T-helper 2 cell (primary cell): ENCODE measurements at places on chromosomes 7 and 10.

GRCh38 chr10:10270126-10271050 is 747.3 kb upstream of the CELF2 start:
- DNase-seq: no peak

GRCh38 chr7:6402041-6402440 is 45.7 kb downstream of the DAGLB start:
- DNase-seq: no peak

DNA sequence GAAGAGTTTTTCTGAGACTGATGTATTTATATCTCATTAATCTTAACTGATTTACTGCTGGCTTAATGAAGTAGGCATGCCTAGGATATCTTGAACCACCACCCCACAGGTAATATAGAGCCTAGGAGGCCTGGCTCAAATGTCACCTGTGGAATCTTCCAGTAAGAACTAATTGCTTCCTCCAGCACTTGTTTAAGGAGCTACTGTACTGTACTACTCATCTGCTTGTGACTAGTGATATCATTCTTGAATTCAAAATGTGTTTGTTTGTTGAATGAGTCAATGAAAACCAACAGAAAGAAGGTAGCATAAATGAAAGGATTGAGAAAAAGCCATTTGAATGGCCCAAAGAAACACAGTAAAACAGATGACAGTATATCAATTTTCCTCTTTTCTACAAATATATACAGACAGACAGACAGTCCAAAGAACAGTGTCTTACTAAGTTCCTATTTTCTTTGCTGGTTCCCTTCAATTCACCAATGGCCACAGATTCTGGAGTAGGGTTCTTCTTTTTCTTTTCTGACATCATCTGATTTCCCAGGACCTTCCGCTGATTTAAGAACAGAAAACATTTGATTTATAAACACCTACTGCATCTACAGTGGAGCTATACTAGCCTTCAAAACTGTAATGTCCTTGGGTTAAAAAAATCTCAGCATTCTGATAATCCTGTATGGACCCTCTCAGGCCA is 43.7 kb upstream of the SLIT1 start:
- DNase-seq: no peak

GRCh38 chr7:28531291-28531690 is 119.0 kb downstream of the CREB5 start:
- no peak for DNase-seq

DNA sequence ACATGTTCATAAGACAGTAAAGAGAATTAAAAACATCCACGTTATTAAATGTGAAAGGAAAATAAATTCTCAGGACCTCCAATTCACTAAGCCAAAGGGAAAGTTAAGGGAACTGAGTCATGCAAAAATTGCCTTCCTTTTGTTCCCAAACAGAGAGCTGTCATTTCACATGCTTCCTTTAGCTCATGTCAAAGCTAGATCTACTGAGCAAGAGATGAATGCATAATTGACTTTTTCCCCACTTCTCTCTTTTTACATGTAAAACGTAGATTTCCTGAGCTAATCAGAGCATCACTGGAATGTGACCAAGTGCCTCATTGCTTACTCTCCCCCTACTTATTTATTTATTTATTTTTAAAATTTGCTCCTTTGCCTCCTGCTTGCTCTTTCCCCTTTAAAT is 129.1 kb upstream of the AMPH start:
- no peak for DNase-seq

- DNase-seq: no peak
Observed at GRCh38 chr7:1859266-1860035, 189.4 kb downstream of the ELFN1 start.

- DNase-seq: no peak
Observed at GRCh38 chr10:91185239-91185875, 35.1 kb upstream of the PCGF5 start.

DNA sequence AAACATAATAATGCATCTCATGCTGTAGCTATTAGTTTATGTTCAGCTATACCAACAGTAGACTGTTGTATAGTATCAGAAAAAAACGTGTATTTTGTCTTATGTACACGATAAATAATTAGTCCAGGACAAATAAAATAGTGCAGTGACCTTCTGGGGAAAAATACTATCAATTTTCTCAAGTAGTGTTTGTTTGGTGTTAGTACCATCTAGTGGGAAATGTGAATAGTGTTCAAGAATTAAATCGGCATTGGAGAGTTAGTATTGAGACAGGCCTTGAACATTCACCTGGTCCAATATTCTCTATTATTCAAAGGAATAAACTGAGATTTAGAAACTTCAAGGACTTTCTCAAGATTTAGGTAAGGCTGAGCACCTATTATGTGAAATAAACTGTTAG is 21.7 kb upstream of the OR2A5 start:
- peak; percentile 1 for DNase-seq

DNA sequence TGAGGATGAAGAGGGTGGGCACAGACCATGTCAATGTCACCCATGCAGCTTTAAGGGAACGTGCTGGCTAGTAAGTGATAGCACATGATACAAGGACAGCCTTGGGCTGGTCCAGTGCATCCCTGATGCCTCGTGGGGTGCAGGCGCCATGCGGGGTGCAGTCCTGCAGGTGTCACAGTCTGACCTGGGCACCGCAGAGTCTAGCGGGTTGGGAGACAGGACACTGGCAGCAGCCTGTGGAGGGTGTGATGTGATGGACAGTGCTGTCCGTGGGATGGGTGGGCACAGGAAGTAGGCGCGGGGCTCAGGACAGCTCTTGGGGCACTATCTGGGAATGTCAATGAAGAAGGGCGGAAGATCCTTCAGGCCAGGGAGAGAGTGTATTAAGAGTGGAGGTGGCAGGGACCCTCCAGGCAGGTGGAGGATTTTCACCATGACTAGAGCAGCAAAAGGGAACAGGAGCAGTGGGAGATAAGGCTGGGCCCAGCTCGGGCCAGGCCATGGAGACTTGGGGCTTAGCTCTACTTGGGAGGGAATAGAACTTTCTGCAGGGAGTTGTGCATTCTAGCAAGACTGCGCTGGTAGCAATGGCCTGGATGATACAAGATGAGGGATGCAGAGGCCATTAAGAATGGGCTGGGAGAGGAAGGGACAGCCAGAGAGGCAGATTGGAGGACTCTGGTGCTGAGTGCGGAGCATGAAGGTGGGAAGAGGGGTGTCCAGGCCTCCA is 122.5 kb downstream of the PTPN20 start:
- no peak for DNase-seq

GRCh38 chr10:7243873-7244272 is 167.0 kb downstream of the SFMBT2 start:
- no peak for DNase-seq

DNA sequence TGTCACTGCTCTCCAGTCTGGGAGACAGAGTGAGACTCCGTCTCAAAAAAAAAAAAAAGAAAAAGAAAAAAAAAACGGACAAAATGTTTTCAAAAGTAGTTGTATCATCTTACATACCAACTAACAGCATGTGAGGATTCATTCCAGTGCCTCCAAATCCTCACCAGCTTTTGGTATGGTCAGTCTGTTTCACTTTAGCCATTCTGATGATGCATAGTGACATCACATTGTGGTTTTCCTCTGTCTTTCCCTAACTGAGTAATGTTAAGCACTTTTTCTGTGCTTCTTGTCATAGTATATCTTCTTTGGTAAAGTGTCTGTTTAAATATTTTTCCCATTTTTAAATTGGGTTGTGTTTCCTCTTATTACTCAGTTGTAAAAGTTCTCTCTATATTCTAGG is 251.4 kb upstream of the CTBP2 start:
- no peak for DNase-seq

GRCh38 chr10:87974769-87975168 is 111.3 kb downstream of the PTEN start:
- DNase-seq: no peak

GRCh38 chr7:70758646-70759045 is 373.3 kb upstream of the GALNT17 start:
- no peak for DNase-seq

DNA sequence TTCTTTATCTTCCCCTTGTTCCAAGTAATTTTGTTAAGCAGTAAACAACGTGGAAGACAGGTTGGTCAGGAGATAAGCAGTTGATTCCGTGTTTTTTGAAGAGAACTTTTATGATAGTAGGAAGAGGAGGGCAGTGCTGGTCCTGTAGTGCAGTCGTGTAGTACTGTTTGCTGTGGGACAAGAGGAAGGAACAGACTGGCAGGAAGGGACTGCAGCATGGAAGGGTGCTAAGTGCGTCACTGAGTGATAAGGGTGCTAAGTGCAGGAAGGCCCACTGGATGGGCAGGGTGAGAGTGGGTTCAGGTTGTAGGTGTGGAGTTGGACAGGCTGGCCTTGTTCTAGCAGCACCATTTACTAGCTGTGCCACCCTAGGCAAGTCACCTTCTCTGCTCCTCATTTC is 125.0 kb downstream of the SDK1 start:
- DNase-seq: no peak

GRCh38 chr7:93921607-93922566 is at the start of gene GNG11:
Gene GNG11 (plus strand): TSS chr7:93921735. CDS start chr7:93922138, 403 bp downstream.
- DNase-seq: peak; percentile 14

DNA sequence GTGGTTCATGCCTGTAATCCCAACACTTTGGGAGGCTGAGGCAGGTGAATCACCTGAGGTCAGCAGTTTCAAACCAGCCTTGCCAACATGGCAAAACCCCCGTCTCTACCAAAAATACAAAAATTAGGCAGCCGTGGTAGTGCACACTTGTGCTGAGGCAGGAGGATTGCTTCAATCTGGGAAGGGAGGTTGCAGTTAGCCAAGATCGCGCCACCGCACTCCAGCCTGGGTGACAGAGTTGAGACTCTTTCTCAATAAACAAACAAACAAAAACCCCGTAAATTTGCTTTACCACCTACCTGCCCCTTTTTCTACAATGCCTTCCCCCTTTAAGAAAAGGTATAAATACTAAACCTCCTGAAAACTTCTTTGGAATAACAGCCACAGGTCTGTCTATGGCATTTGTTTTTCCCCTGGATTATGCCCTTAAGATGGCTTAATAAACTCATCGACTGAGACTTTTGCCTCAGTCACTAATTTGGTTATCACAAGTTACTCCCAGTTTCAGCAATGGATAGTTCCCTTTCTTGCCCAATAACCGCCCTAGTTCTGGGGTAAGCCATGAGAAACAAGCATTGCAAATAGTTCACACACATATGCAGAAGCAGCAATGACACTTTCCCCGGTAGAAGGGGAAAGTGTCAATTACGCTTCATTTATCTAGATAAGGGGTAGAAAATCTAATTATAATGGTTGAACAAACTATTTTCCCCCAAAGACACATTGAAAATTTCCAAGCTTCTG is 52.8 kb upstream of the SVIL start:
- no peak for DNase-seq

- DNase-seq: no peak
Observed at GRCh38 chr10:72123616-72124015, 35.3 kb upstream of the SPOCK2 start.

- DNase-seq: no peak
Observed at GRCh38 chr10:78066728-78067430, 33.2 kb downstream of the RPS24 start.

GRCh38 chr10:132974249-132974796 is 32.0 kb upstream of the CFAP46 start:
- no peak for DNase-seq

GRCh38 chr10:112585960-112586359 is 138.9 kb downstream of the VTI1A start:
- DNase-seq: no peak

- no peak for DNase-seq
Observed at GRCh38 chr10:79417266-79417665, 28.2 kb downstream of the ZCCHC24 start.

DNA sequence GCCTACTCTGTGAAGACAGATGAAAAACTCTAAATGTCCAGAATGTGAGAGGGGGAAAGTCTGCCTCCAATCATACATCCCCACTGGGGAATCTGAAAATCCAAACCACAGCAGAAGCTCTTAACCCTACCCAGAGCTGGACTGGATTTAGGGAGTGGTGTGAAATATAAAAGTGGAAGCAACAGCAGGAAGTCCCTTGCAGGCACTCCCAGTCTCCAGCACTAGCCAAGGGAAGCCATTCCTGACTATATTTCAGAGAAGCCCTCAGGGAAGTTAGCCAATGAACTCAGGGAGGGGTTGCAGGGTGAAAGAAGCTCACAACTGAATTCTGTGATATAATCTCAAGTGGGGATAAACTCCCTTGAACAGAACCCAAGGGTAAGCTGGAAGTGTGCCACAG is 51.5 kb downstream of the CRPPA start:
- DNase-seq: no peak

- DNase-seq: no peak
Observed at GRCh38 chr10:123274306-123275135, 120.3 kb downstream of the BUB3 start.

DNA sequence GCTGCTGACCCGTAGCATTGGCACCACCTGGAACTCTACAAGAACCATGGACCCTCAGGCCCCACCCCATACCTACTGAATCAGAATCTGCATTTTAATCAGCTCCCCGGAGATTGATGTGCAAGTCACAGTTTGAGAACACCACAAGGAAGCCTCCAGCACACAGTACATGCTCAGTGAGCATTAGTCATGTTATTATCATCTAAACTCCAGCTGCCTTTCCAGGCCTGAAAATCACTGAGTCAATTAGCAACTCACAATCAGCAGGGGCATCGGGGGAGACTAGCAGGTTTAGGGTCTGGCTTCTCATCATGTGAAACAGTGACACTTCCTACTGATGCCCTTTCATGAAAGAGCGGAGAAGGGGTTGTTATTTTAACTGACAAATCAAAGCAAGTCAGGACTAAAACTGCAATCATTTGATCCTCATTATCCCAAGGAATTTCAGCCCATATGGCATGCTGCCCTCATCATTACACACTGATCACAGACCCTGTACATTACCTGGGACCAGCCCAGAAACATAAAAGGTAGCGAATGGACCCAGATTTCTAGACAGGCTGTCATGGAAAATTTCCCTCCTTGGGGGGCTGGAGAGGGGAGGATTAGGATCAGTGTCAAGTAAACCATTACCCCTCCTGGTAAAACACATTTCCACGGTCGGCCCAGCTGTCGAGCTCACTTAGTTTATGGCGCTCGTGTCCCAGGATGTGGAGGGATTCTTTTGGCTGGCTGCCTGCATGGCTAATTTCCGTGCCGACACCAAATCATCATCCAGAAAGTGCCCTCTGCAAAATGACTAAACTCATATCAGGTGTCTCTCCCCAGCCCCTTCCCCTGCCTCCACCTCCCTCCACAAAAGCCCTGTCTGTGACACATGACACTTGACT is 122.8 kb downstream of the PRLHR start:
- DNase-seq: no peak

DNA sequence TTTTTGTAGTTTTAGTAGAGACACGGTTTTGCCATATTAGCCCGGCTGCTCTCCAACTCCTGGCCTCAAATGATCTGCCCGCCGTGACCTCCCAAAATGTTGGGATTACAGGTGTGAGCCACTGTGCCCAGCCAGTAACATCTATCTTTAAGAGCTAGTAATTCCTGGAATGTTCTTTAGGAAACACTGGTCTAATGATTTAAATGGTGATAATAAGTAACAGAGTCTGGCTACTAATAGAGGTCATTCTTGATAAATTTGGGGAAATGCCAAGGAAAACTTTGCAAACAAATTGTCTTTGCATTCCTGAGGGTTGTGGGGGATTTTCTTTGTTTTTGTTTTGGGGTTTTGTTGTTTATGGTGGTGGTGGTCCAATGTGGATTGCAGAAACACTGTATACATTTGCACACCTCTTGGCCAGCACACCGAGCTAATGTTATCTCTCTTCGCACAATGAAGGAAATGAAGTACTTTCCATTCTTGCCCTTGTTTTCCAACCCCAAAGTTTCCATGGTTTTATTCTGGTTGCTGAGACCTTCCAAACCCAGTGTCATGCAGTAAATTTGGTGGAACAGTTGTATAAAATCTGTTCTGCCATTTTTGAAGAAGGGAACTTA is 51.3 kb upstream of the WIPF3 start:
- no peak for DNase-seq
